Lower lobe of right lung (tissue), 2 donors: ENCODE measurements at places on chromosomes 4 and X.

GRCh38 chr4:88216395-88216794 is 58.0 kb upstream of the ABCG2 start:
- no peak for DNase-seq

DNA sequence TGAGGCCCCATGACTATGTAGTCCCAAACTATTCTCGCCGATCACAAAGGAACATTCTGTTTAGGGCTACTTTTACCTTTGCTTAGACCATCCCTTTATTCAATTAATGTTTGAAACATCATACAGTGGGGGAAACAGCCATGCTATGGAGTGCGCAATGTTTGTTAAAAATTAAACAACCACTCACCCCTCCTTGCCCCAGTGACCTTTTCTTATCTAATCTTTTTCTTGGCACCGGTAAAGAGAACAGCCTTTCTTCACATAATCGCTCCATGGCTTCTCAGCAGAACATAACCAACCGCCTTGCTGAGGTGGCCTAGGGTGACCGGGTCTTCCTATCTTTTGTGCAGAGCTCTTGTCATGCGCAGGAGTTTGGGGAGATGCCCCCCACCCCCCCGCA is 152.6 kb downstream of the VCX3A start:
- DNase-seq = no peak

DNA sequence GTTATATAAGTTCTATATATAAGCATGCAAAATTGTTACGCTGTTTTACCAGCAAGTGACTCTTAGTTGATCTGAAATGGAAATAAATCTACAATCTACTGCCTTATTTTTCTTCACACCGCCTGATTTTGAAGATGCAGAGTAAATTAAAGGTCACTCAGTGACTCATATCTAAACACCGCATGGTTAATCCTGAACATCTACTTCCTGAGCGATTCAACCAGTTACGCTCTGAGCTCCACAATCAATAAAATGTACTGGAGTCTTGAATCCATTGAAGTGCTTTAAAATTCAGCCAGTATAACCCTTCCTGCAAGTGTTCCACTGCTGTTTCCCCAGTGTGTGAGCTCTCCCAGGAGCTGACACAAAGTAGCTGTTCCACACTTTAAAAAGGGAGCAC is 192.8 kb downstream of the SLC7A11 start:
- no peak for DNase-seq

- DNase-seq = no peak
Measured at GRCh38 chr4:140839888-140840790, 84.0 kb upstream of the TBC1D9 start.

DNA sequence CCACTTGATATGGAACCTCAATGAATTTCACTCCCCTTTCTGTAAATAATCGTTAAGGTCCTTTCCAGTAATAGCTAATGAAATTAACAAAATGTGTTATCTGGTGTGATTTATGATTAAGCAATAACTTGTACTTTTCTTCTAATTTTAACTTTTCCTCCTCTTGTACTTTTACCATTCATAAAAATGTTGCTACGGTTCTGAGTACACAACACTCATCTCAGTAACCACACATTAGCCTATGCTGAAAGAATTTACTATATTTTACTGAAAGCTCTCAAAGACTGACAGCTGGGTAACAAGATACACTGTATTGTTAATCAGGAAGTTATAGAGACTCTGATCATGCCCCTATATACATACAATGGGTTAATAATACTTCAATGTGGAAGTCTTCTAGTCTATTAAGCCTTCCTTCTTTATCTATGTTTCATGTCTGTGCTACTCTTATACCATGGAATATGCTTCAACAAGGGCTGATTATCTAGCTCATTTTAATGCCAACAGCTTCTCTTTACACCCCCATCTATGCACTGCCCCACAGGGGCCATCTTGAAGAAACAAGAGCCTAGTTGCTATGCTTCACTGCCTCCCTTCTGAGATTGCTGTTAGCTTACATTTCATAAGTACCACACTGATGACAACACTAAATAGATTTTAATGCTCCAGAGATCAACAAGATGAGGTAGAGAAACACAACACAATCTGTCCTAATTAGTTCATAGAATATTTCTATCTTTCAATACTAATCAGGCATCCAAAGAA is 39.1 kb downstream of the LAMP2 start:
- DNase-seq = no peak

GRCh38 chrX:138026211-138026610 is 460.3 kb downstream of the ZIC3 start:
- DNase-seq = no peak
